ENCODE measurements at places on chromosomes 3 and 15.

GRCh38 chr15:91660174-91660649 lies 193.3 kb upstream of the SLCO3A1 start:
- no peak for DNase-seq

GRCh38 chr15:66285533-66286280 lies 7.7 kb upstream of the DIS3L start:
- no peak for DNase-seq

GRCh38 chr3:53803124-53803815 lies 42.9 kb downstream of the CHDH start:
- DNase-seq, result no peak

- DNase-seq, result no peak
Observed at GRCh38 chr3:62672270-62672987, 202.8 kb downstream of the CADPS start.

GRCh38 chr3:44468572-44469520 lies 8.6 kb downstream of the ZNF445 start:
- DNase-seq, result no peak

GRCh38 chr3:152826476-152826875 lies 8.5 kb upstream of the P2RY1 start:
- DNase-seq, result no peak

GRCh38 chr15:100831467-100831866 lies 48.2 kb upstream of the ALDH1A3 start:
- DNase-seq, result no peak

DNA sequence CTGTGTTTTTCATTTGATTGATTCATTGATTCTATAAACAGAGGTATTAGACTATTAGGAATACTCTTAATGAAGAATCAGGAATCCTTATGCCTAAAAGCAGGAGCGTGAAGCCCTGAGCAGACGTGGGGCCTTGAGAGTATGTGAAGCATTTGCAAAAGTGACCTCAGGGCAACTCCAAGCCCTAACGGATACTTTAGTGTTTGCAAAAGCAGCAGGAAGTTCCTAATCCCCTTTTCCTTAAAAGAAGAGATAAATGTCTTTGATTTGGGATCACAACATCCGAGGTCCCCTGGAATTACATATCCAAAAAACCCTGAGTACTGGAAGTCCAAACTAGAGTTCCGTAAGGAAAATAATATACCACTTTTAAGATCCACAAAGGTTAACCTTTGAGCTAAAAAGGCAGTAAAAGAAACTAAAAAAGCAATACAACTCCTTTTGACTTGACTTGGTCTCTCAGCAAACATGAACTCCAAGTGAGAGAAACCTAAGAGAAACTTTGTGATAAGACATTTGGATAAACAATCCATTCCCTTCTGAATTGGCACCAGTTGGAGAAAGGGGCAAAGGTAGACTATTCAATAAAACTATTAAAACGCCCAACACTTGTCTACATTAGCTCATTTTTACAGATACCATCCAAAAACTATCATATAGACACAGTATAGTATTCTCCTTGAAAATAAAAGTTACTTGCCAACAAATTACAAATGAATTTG lies 27.4 kb downstream of the PRTG start:
- no peak for DNase-seq

Data from inflammatory macrophage treated with lipopolysaccharide for 1 hour (primary cell).